Heart left ventricle (tissue), 16 donors: ENCODE measurements at places on chromosomes 12 and 14.

DNA sequence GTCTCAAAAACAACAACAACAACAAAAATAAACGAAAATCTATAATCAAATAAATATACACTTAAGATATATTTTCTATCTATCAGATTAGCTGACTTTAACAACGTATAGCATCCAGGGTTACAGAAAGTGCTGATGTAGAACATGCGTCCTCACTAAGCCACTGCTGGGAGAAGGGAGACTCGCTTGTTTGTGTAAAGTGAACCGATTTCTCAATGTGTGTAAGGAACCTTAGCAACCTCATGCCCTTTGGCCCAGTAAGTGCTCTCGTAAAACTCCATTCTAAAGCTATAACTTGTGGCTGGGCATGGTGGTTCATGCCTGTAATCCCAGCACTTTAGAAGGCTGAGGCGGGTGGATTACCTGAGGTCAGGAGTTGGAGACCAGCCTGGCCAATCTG, 23.8 kb downstream of the NFKBIA start:
- no peak for DNase-seq

DNA sequence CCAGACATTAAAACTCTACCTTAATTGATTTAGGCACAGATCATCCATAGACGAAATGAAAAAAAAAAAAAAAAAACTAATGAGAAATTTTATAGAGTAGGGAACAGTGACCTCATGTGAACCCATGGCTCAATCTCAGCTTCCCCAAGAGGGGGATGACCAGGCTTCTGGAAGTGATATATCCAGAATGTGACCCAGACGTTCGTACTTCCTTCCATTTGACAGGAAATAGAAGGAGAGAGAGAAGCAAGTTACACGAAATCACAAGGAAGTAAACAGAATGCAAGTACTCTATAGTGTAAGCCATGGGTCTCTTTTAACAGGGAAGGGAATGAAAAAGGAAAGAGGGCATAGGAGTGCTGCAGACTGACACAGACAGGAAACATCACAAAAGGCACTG, 10.1 kb downstream of the FOXN3 start:
- DNase-seq, result no peak

DNA sequence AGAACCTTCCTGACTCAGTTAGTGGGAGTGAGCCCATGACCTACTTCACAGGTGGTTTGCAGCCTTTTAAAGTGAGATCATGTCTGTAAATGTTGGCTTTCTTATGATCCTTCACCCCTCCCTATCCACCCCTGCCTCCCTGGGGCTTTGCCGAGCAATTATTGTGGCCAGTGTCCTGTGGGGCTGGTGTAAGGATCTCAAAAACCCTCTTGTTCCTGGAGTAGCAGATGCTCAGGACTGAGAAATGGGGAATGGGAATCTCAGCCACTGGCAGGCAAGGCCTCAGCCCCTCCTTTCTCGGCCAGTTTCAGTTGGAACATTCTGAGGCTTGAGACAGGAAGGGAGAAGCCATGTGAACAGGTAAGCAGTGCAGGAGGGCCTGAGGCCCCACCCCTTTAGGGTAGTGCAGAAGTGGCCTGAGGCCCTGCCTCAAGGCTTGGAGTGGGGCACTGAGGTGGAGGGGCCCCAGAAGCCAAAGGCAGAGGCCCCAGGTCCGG, 53.8 kb downstream of the PLEKHG3 start:
- DNase-seq, result peak; percentile 66

- no peak for DNase-seq
Observed at GRCh38 chr12:52519826-52520662, at the start of gene KRT5. Gene KRT5, minus strand, starts transcription at chr12:52520394. Its CDS starts 98 bp downstream, at chr12:52520296.
